ENCODE measurements at places on chromosomes 12 and 14. TPM values are rescaled to one million over a fixed set of nuclear protein-coding genes. Genes with fewer than 3 reads are reported as not detected.

NEUROD4 gene
- polyA plus RNA-seq = 0.09 TPM

LALBA gene
- 4.7 TPM for polyA plus RNA-seq

CCDC88C gene
- polyA plus RNA-seq = 36.5 TPM

FAM181A gene
- 48.5 TPM for polyA plus RNA-seq

KRT79 gene
- polyA plus RNA-seq = not detected

CDKN1B gene
- 59.2 TPM for polyA plus RNA-seq

GXYLT1 gene
- polyA plus RNA-seq = 13.7 TPM

POP5 gene
- 28.1 TPM for polyA plus RNA-seq

ADCY6 gene
- 16.5 TPM for polyA plus RNA-seq

TMEM179 gene
- polyA plus RNA-seq = 4.9 TPM

ACRBP gene
- 715 TPM for polyA plus RNA-seq

FITM1 gene
- polyA plus RNA-seq = 3.7 TPM

TOMM20L gene
- polyA plus RNA-seq = 22.7 TPM

RFX4 gene
- 217 TPM for polyA plus RNA-seq

PAWR gene
- polyA plus RNA-seq = 37.2 TPM

ATP5MC2 gene
- 316 TPM for polyA plus RNA-seq

GUCY2C gene
- 0.15 TPM for polyA plus RNA-seq

DNA sequence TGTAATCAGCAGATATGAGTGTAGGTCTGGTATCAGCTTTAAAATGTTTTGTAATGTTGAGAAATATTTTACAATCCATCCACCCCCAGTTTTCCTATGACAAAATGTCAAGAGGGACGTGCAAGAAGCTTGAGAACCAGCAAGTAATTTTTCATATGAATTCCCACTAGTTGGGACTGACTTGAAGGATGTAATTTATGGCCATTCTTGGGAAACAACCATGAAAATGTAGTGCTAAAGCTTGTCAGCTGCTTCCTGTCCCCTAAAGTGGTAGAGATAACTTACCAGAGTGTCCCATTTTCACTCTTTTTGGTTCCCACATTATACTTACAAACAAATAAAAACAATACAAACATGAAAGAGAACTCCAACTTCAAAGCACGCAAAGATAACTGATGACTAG is 63.9 kb downstream of the RERG start:
- DNase-seq = no peak

GRCh38 chr12:26239122-26239851 is 43.9 kb downstream of the SSPN start:
- DNase-seq = peak; percentile 63

DNA sequence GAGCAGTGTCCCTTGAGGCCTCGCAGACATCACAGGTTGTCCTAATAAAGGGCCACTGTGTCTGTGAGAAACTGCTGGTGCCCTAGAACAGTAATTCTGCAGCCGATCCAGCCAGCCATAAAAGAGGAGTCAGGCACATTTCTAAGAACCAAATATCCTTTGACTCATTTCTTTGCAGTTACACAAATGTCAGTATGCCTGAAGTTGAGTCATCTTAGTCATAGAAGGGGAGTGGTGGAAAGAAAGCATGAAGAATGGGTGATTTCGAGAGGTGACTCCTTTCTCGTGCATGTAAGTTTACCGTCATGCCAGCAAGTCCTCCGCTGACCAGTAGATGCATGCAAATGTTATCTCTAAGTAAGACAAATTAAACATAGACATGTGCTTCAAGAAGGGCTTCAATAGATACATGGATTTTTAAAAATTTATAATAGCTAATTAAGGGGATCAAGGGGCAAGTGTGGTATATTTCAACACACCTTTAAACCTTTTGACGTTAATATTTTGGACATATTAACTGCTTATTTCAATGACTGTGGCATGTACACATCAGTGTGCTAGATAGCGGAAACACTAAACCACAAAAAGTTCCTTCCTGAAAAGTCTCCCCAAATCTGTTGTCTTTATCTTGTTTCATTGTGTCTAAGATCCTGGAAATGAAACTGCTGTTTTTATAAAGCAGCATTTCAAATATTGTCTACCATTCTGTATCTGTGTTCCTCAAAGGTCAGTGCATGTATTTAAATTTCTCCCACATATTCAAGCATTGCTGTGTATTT is 497.4 kb downstream of the NPAS3 start:
- no peak for DNase-seq

DNA sequence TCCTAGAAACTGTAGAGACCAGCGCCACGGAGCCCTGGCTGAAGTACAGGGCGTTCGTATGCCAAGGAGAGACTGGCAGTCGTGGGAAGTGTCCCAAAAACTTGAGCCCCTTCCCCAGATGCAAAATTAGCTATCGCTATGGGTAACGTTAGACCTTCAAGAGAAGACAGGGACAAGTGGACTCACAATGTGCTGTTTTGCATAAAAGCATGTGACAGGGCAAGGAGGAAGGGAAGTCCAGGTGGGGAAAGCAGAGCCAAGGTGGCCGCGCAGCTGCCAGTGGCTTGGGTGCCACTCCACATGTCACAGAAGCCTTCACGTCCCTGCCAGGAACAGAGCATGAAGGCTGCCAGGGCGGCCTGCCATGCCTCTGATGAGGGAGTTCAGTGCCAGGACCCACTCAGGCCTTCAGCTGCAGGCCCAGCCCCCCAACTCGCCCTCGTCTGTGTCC is 61.2 kb upstream of the DYNC1H1 start:
- no peak for DNase-seq

DNA sequence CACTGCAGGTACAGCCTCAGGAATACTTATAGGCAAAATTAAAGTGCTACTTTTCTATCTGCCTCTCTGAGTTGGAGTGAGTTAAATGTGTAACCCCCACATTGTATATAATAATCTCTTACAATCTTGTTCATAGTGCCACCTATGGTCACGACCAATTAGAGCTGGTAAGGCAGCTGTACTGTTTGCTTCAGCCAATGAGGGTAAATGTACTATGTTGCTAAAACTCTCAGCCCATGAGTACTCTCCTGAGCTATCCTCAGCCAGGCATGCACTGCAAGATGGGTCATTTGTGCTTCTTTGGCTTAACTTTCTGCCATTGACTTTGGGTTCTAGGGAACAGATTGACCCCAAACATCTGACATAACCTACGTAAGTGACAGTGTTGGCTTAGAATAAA is 15.0 kb upstream of the MDM2 start:
- DNase-seq = no peak

- DNase-seq = peak; percentile 59
These were observed 133.4 kb downstream of the RFLNA start for GRCh38 chr12:124428136-124428791.

GRCh38 chr14:45185100-45185814 is 49.5 kb downstream of the FANCM start:
- DNase-seq = no peak

DNA sequence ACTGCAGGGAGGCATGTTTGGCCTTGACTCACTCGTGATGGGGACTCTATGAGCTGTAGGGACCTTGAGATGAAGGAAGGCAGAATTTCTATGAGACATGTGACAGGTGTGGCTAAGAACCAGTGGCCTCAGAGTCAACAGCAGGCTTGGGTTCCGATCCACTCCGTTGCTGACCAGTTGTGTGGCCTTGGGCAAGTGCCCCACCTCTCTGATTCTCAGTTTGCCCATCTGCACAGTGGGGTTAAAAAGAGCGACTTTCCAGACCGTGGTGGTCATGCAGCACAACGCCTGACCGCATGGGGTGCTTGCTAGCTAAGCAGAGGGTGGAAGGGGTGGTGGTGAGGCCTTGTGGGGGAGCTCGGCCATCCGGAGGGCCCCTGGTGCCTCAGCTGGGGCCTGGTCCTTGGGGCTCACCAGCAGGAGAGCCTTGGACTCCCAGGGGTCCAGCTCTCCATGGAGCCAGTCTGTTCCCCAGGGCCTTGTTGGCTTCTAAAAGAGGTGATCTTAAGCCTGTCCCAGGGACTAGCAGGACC is 18.5 kb downstream of the PAPLN start:
- DNase-seq = no peak

DNA sequence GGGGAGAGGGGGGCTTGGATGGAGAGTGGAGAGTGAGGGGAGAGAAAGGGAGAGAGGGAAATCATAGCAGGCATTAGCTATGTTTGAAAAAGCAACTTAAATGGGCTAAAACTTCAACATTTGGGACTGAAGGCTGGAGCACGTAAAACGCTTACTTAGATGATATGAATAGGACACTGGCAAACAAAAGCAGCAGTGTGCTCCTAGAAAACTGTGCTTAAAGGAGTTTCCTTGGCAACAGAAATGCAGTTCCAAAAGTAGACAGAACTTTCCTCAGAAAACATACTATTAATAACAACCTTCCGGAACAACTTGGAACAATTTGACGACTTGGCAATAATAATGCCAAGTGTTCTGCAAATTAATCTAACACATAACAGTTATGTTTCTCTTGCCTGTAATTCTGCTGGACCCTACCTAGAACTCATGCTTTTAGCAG is 235.5 kb upstream of the NPAS3 start:
- peak; percentile 60 for DNase-seq

GRCh38 chr14:24108336-24108874 is 6.2 kb upstream of the DCAF11 start:
- DNase-seq = no peak

DNA sequence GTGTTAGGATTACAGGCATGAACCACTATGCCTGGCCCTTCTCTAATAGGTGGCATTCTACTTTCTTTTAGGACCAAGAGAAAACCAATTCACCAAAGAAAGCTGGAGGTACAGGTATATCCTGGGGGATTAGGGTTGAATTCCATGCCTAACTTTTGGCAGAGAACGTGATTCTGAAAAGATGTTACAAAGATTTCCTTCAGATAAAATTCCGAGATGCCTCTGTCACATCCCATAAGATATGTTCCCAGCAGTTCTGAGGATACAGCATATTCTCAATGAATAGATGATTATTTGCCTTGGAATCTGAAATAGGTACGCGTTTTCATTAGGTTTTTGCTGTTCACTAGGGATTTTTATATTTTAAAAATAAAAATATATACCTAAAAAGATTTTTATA is 111.9 kb upstream of the KRAS start:
- DNase-seq = no peak

- no peak for DNase-seq
These were observed 7.5 kb downstream of the KRR1 start for GRCh38 chr12:75503866-75504265.

GRCh38 chr14:90698379-90698869 is 117.8 kb downstream of the TTC7B start:
- DNase-seq = no peak

DNA sequence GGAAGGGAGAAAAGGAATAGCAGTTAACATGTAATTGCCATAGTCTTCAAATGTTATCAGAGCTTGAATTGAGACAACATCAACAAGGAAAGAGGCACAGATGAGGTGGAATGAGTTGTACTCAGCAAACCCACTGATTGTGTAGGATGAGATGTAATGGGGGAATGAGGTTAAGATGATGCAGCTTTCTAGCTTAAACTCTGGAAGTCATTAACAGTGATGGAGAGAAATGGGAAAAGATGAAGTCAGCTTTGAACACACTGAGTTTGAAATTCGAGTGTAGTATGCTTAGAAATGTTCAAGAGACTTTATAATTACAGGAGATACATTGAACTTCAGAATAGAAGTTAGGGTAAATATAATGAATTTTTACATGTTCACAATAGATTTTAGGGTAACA is 106.9 kb downstream of the PRKD1 start:
- no peak for DNase-seq

GRCh38 chr12:51971679-51972421 is 20.4 kb downstream of the ACVR1B start:
- DNase-seq = no peak

GRCh38 chr12:120316798-120317223 is 10.8 kb downstream of the PLA2G1B start:
- no peak for DNase-seq

DNA sequence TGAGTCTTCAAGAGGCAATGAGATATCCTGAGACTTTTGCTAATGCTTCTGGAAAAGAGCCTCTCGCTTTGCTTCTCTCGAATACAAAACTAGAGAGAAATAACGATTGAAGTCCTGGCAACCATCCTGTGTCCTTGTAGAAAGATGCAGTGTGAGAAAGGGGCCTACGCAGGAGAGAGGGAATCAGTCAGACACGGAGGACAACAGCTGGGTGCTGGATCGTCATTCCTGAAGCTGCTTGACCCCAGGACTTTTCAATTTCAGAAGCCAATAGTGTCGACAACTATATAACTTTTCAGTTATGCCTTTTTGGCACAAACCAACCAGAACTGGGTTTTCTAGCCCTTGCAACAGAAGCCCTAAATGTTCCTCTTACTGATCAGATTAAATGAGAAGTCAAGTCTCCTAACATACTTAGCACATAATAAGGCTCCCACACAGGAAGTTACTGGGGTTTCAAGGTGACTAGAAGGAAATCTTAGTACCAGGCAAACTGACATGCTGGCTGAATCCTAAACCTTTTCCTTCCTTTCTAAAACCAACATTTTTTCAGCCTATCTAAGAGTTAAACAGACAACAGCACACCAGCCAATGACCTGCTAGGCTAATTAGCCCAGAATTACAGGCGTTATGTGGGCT is 755.6 kb downstream of the MED13L start:
- DNase-seq = no peak

- DNase-seq = peak; percentile 29
These were observed 227.7 kb upstream of the CRY1 start for GRCh38 chr12:107320929-107321631.

DNA sequence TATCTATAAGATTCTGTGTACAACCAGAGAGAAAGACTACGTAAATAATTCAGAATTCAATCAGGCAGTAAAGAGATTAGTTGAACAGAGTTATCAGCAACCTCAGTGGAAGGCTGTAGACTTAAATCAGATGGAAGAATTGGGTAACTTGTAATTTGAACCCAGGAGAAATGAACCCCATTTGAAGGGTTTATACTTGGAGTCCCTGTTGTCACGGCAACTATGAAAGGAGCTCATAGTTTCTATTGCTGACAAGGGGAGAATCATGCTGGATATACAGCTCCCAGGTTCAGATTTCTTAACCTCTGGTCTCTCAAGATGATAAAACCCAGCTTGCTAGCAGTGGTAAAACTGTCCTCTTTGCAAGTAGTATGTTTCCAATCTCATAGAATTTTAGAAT is 54.4 kb upstream of the BMP4 start:
- DNase-seq = no peak

- peak; percentile 31 for DNase-seq
These were observed 405.8 kb downstream of the MED13L start for GRCh38 chr12:115871714-115872113.

GRCh38 chr12:90122681-90123080 is 414.0 kb upstream of the ATP2B1 start:
- no peak for DNase-seq

DNA sequence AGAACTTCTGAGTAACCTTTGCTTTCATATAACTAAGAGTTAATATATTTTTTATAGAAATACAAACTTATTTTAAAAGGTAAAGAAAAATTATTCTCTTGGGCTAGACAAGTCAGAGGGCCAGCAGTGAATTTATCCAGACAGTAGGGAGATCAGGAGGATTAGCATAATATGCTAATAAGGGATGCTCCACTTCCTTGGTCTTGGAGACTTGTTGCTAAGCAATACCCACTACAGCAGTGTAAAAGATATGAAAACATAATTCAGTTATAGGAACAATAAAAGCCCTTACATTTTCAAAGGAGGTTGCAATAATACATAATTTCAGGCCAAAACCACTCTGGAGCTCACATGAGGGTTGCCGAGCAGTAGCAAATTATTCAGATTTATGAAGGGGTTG is 615.6 kb downstream of the KCNH5 start:
- DNase-seq = no peak

- DNase-seq = no peak
These were observed 136.1 kb downstream of the ASCL1 start for GRCh38 chr12:103093499-103094106.

- DNase-seq = no peak
These were observed 620 bp downstream of the PGAM5 start for GRCh38 chr12:132711080-132711843.

- DNase-seq = peak; percentile 56
These were observed 10.9 kb upstream of the ZNF705A start for GRCh38 chr12:8145754-8146441.

Measured in testis (tissue), 5 donors.